Inflammatory macrophage (primary cell): ENCODE measurements at places on chromosomes 13 and 19.

DNA sequence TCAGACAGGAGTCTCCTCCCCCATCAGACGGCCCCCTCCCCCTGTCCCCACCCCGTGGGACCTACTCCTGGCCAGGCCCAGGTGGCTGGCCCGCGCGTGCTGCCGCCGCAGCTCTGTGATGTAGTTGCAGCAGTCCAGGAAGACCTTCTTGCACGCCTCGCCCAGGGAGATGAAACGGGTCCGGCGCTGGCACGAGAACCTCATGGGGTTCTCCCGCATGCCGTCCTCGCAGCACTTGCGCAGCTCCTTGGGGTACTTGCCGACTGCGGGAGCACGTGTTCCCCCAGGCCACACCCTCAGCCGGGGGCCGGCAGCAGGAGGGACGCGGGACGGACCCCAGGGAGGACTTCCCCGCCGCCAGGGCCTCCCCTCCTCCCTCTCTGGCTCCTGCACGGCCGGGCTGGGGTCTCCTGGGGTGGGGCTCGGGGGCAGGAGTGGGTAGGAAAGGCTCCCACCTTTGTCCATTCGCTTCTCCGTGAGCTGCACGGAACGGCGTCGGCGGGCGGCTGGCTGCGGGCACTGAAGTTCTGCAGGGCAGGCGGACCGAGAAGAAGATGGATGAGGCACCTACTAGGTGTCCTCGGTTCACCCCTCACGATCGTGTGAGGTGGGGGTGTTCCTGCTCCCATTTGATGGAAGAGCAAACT is 13.3 kb downstream of the C3 start:
- DNase-seq: no peak

DNA sequence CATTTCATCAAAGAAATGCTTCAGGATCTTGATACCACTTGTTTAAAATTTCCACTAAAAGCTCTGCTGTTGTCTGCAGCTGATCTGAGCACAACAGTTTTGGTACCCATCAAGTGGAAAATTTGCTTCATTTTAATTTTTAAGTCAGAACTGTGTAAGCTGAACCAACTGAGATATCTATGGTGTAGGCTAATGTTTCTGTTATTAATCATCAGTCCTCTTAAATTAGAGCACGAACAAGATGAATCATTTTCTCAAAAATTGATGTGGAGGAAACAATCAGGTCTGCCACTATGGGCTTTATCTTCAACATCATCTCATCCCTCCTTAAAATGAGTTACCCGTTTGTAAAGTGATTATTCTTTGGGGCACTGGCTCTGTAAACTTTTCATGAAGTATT is 221.5 kb upstream of the NBEA start:
- no peak for DNase-seq

DNA sequence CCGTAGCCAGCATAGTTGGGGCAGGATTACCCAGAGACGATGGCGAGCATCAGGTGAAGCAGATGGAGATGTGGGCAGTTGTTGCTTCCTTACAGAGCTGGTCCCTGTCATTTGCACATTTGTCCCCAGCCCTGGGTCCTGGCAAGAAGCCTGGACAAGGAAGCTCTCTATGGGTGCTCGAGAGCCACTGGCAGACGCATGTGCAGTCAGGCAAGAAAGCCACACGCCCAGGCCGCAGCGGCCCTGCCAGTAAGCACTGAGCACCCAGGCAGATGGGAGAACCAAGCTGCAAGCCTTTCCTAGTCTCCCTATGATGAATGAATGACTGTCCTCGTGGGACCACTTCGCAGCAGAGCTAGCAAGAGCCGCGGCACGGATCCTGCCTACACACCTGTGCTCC is 182.8 kb downstream of the FOXO1 start:
- no peak for DNase-seq

GRCh38 chr13:72782717-72783116 is 784 bp downstream of the PIBF1 start:
- DNase-seq: no peak

GRCh38 chr13:48393698-48394085 is 19.2 kb downstream of the LPAR6 start:
- peak; percentile 56 for DNase-seq

- DNase-seq: no peak
Measured at GRCh38 chr19:4375164-4376027, 25.0 kb downstream of the SH3GL1 start.

GRCh38 chr13:95788100-95788463 is 111.1 kb downstream of the DNAJC3 start:
- DNase-seq: no peak

DNA sequence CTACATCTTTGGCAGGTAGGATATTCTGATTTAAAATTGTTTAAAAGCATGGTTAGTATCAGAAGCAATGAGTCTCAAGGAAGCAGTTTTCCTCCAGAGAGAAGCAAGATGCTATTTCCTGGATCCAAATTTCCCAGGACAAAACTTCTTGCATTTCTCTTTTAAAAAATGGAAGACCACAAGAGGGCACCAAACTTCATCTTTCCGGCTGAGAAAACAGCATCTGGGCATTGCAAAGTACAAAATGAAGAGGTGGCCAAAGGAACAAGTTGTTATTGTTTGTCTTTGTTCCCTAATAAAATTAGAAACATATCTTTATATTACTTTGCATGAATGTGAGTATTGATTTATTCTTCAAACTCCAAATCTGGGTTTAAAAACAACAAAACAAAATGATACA is 60.0 kb upstream of the LRCH1 start:
- DNase-seq: peak; percentile 54

- no peak for DNase-seq
Measured at GRCh38 chr19:13574933-13575332, 68.7 kb upstream of the CACNA1A start.

GRCh38 chr13:100917011-100917410 is 242.4 kb upstream of the TMTC4 start:
- DNase-seq: no peak

DNA sequence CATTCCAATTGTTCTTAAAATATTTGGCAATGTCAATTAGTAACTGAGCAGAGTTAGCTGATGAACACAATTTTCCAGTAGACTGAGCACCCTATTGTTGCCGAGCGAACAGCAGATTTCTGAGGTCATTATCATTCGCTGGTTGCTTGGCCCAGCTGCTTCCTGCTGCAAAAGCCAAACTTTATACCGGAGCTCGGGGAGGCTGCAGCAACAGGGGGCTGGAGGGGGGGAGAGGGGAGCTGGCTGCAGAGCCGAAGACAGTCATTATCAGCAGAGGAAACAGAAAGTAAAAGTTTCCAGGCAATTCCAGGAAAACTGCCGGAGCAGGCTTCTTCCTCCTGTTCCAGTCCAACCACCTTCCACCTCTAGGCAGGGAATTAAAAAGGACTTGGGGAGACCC is 77.9 kb downstream of the ZNF536 start:
- DNase-seq: no peak

DNA sequence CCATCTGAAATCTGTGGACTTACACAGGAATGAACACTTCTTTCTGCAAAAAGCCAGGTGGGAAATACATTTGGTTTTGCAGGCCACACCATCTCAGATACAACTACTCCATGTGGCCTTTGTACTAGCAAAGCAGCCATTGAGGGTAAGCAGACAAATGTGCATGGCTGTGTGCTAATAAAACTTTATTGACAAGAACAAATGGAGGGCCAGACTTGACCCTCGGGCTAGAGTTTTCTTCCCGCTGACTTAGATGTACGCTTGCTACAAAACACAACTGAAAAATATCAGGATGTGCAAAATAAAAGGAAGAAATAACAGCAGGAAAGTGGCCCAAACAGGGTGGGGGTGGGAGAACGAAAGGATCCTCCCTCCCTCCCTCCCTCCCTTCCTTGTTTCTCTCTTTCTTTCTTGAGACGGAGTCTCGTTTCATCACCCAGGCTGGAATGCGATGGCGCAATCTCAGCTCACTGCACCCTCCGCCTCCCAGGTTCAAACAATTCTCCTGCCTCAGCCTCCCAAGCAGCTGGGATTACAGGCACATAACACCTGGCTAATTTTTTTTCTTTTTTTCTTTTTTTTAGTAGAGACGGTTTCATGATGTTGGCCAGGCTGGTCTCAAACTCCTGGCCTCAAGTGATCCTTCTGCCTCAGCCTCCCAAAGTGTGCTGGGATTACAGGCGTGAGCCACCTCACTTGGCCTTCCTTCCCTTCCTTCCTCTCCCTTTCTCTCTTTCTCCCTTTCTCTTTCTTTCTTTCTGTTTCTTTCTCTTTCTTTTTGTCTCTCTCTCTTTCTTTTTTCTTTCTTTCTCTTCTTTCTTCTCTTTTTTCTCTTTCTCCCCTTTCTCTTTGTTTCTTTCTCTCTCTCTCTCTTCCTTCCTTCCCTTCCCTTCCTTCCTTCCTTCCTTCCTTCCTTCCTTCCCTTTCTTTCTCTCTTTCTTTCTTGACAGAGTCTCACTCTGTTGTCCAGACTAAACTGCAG is 29.3 kb downstream of the CCL25 start:
- DNase-seq: no peak

DNA sequence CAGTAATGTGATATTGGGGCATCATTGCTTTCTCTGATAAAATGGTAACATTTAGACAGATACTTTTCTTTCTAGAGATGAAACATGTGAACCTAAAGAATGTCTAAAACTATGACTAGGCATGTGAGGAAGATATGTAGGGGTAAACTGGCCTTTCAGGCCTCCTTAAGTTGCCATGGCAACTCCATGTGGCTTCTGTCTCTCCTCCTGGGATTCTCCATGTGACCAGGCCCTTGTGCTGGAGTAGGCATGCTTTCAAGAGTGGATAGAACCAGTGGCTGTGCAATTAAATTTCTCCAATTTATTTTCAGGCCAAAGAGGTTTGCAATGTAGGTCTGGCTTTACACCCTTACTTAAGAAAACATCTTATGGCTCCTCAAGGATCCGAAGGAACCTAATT is 130.8 kb downstream of the OLFM4 start:
- no peak for DNase-seq

GRCh38 chr19:31351056-31351854 is 2.0 kb upstream of the TSHZ3 start:
- no peak for DNase-seq

DNA sequence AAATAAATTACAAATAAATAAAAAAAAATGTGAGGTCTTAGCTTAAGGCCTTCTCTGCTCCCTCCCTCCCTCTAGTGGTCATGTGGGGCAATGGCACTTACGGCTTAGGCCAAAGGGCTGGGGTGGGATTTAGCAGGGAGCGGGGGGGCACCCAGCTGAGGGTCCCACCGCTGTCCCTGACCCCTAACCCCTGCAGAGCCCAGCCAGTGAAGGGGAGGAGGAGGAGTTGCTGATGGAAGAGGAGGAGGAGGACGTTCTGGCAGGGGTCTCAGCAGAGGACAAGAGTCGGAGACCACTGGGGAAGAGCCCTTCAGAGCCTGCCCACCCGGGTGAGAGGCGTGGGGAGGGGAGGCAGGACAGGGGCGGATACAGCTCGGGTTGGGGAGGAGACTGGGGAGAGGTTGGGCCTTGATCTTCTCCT is 9.3 kb downstream of the MPND start:
- DNase-seq: peak; percentile 65

GRCh38 chr13:75679459-75679858 is 43.3 kb downstream of the LMO7 start:
- no peak for DNase-seq

GRCh38 chr19:3373971-3374368 is 7.6 kb downstream of the NFIC start:
- DNase-seq: no peak

- no peak for DNase-seq
Measured at GRCh38 chr13:77915686-77916085, 2.9 kb downstream of the EDNRB start.

DNA sequence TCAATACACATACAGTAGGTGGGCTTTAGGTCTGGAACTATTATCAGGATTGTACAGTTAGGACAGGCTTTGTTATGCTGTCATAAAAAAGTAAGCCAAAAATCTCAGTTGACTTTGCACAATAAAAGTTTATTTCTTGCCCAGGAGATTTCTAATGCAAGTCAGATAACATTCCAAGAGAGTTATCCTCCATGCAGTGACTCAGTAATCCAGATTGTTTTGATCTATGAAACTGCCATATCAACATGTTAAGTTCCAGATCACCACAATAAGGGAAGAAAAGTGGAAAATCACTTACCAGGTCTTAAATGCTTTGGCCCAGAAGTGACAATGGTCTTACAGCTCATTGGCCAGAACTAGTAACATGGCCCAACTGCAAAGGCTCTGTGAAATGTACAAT is 636.2 kb upstream of the KLF12 start:
- no peak for DNase-seq

- DNase-seq: no peak
Measured at GRCh38 chr19:10966809-10967208, 6.0 kb downstream of the SMARCA4 start.

- no peak for DNase-seq
Measured at GRCh38 chr19:42032431-42032830, 37.6 kb downstream of the GRIK5 start.
